Stimulated activated memory B cell treated with anti-CD40 and anti-IgM and Interleukin-4, amounts not matched to agents 10 μg/mL and 1 μg/mL and 100 μg/mL, for 72 hours (primary cell): ENCODE measurements at places on chromosomes 16 and 17.

DNA sequence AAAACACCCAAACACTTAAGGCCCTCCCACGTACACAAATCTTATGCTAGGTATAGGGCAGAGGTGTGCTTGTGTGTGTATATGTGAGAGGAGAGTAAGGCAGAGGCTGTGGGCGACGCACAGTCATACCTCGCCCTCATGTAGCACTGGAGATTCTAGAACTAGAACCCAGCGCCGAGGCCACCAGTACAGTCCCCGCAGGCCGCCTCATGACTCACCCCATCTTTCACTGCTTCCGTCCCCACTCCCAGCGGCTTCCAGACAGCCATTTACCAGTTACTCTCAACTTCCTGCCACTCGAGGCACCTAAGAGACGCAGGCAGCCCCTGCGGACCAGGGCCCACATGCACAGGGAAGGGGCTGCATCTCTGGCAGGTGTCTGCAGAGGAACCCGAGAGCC, 23.2 kb upstream of the CYTH1 start:
- ATAC-seq = no peak

GRCh38 chr17:1724869-1725641, 551 bp downstream of the WDR81 start:
- peak; percentile 71 for ATAC-seq

DNA sequence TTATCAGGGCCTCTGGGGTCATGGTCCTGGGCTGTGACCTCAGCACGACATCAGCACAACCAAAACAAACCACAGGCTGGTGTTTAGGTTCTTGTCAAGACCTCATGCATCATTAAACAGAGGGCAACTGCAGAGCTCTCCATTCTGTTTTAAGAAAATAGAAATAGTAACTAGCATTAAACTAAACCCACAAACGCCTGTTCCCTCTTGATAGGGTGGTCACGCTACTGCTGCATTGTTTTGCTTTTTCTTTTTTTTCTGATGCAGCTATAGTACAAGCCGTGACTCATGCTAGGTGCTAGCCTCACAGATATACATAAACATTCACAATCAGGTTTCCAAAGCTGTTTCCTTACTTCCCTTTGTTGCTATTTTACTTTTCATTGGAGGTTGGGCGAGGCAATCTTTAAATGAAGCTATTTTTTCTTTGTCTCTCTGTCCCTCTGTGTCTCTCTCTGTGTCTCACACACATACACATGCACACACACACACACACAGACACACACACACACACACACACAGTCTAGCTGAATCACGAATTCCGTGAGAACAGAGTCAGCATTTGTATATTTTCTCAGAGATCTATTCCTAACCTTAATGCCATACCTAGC, 310.3 kb downstream of the CDH13 start:
- no peak for ATAC-seq

- ATAC-seq = no peak
Measured at GRCh38 chr16:50059111-50059510, 6.7 kb upstream of the HEATR3 start.

- ATAC-seq = no peak
Measured at GRCh38 chr16:30028438-30029076, 2.5 kb downstream of the TLCD3B start.

DNA sequence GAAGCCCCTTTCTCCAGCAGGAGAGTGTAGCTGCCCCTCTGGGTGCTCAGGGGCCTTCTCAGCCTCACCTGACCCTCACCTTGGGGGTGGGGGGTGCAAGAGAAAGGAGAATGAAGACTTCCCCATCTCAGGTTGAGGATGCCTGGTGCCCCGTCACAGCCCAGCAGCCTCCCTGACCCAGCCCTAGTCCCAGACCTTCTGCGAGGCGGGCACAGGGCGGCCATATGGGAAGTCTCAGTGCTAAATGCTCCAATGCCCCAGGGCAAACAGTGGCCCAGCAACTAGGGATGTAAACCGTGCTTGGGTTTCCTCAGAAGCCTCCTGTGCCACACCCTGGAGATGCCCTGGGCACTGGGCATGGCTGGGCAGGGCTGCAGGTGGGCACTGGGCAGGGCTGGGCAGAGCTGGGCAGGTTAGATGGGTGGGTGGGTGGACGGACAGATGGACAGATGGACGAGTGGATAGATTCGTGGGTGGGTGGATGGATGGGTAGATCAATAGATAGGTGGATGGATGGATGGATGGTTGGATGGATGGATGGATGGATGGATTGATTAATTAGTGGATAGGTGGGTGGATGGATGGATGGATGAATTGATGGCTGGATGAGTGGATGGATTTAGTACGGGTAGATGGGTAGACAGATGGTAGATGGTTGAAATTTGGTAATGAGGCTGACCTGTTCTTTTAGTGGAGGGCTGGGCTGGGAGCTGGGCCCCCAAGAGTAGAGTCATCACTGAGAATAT, 16.8 kb downstream of the TPSD1 start:
- ATAC-seq = no peak

GRCh38 chr17:18121144-18121910, 12.8 kb downstream of the MYO15A start:
- peak; percentile 29 for ATAC-seq
